Left lobe of liver (tissue), 2 donors: ENCODE measurements at places on chromosomes 1 and 21. TPM values are rescaled to one million over a fixed set of nuclear protein-coding genes. Genes with fewer than 3 reads are reported as not detected.

DNA sequence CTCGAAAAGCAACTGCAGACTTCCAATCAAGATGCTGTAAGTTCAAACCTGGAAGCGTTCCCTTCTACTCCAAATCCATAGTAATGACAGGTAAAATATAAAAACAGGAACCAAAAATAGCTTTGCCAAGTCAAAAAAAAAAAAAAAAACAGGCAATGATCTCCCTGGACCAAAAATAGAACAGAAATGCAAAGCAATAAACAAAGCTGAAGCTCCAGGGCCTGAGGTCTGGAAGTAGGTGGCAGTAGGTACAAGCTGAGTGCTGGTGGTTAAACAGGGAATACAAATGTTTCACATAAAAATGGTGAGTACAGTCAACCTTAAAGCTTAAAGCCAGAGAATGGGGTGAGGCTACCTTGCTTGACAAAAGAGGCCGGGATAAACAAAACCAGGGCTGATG is 610.8 kb downstream of the SMYD3 start:
- DNase-seq = no peak

DNA sequence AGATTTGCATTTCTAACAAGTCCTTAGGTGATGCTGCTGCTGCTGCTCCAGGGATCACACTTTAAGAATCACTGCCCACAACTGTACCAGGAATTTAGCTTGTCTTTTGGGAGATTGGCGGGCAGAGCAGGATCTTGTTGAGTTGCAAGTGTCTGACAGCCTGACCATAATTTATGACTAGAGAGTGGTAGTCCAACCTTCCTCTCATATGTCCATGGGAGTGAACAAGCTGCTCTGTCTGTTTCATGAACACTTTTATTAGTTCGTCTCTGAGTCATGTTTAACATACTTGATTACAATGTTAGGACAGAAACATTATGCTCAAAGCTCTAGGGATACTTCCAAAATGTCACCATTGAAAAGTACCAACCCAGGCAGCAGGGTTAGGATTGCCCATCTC is 169.6 kb downstream of the TGFB2 start:
- DNase-seq = no peak

DNA sequence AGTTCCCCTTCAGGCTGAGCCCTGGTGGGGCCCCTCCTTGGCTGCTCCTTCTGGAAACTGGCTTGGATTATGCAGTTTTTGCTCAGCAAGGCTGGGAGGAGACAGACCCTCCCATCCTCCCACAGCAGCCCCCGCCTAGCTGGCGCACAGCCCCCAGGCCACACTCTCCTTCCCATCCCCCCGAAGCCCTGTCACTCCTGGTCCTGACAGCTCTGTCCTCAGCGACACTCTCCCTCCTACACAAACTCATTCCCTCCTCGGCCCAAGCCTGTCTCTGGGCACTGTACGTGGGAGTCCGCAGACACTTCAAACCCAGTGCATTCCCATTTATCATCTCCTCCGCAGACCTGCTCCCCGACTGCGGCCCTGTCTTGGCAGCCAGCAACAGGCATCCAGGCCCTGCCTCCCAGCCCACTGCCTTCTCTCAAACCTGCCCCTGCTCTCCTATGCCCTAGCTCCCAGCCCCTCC is 25.0 kb upstream of the EPHB2 start:
- DNase-seq = no peak

DNA sequence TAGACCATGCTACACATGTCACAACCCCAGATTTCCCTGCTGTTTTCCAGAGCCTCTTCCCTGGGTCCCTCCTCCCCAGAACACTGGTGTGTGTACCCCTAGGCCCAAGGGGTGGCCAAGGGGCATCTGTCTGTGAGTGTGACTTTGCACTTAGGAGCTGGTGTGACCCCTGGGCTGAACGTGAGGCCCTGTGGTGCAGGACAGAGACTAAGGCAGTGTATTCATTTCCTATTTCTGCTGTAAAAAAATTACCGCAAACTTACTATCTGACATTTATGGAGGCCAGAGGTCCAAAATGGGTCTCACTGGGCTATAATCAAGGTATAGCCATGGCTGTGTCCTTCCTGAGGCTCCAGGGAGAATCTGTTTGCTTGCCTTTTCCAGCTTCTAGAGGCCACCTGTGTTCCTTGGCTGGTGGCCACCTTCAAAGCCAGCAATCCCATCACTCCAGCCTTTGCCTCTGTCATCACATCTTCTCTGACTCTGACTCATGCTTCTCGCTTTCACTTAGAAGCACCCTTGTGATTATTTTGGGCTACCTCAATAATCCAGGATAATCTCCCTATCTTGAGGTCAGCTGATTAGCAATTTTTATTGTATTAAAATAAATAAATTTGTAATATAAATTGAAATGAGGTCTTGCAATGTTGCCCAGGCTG is 24.0 kb upstream of the ELOA start:
- no peak for DNase-seq

DNA sequence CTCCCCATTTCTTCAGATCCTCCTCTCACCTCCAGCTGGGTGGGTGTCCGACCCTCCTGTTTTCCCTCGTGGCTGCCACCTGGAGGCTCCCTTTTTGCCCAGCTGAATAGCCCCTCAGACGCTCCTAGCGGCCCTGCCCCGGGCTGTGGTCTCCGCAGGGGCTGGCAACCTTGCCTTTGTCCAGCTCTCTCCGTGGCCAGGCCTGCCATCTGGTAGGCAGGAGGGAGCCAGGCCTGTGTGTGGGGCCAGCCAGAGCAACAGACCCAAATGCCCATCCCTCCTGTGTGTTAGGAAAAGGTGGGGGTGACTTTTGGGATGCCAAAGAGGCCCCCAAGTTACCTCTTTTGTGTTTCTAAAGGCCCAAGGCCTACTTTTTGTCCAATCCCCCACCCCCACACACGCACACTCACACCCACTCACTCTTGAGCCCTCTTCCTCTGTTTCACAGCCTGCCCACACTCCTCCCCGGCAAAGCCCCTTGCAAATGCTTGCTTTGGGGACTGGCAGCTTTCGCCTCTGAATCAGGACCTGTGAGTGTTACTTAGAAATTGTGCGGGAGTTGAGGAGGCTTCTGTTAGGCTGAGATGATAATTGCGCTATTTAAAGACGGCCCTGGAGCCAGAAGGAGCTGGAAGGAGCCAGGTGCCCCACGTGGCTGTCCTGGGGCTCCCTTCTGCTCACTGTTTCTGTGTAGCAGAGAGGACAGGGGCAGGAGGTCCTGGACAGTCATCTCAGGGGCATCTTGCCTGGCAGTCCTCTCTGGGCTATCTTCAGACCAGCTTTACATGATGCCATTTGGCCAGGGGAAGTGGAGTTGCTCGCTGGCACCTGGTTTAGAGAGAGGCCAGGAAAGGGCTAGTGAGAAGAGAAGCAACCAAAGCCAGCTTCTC is 9.1 kb downstream of the PPFIA4 start:
- DNase-seq = peak; percentile 33

GRCh38 chr1:164667001-164667400 is 108.0 kb downstream of the PBX1 start:
- DNase-seq = no peak

- no peak for DNase-seq
These were observed 6.1 kb upstream of the IGSF8 start for GRCh38 chr1:160104486-160104885.

GRCh38 chr1:207644852-207645634 is at the start of gene CR1L:
CR1L (plus strand) TSS chr1:207645133; CDS start chr1:207645234, 101 bp downstream.
- peak; percentile 68 for DNase-seq

GRCh38 chr1:44327679-44328491 is 27.2 kb downstream of the ERI3 start:
- peak; percentile 88 for DNase-seq

GRCh38 chr1:115237023-115237422 is 101.0 kb downstream of the NGF start:
- DNase-seq = no peak

GRCh38 chr21:14957836-14958235 is 107.0 kb downstream of the NRIP1 start:
- no peak for DNase-seq

DNA sequence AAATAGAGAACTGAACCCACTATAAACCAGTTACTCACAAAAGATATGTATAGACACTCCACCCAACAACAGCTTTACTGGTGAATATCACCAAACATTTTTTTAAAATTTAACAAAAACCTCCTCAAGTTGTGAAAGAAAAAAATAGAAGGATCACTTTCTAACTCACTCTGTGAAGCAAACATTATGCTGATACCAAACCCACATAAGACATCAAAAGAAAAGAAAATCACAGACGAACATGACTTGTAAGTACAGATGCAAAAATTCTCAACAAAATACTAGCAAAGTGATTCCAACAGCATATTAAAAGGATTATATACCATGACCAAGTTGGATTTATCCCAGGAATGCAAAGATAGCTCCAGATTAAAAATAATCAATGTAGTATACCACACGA is 5.3 kb upstream of the KRTAP10-12 start:
- DNase-seq = no peak

- no peak for DNase-seq
These were observed 2.4 kb downstream of the HSPB7 start for GRCh38 chr1:16015491-16015890.

GRCh38 chr1:182972829-182973228 is 19.9 kb upstream of the SHCBP1L start:
- no peak for DNase-seq

DNA sequence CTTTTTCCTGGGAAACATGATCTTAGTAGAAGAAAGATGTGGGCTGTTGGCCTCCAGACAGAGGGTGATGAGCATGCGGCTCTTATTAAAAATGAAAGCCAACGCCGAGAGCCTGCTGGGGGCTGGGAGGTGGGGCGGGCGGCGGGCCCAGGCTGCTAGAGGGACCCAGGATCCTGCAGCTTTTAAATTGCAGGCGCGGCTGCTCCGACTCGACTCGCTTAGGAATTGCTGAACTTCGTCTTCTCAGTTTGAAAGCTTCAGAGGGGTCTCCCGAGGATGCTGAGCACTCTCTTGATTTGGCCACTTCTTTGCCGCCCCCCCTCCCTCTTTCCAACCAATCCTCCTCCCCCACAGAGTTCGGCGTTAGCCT is 1.2 kb downstream of the AGPAT3 start:
- no peak for DNase-seq

- DNase-seq = no peak
These were observed 225.0 kb downstream of the PBX1 start for GRCh38 chr1:164783778-164784555.

DNA sequence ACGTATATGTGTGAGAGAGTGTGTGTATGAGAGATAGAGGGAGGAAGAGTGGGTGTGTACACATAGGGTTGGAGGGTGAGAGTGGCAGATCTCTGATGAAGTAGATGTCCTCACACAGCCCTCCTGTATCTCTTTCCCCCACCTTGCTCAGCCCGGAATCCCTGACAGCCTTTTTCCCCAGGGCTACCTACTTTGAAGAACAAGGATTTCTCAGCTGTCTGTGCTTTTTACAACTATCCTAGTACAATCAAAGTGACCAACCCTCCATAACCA is 29.1 kb upstream of the CADM3 start:
- no peak for DNase-seq

DNA sequence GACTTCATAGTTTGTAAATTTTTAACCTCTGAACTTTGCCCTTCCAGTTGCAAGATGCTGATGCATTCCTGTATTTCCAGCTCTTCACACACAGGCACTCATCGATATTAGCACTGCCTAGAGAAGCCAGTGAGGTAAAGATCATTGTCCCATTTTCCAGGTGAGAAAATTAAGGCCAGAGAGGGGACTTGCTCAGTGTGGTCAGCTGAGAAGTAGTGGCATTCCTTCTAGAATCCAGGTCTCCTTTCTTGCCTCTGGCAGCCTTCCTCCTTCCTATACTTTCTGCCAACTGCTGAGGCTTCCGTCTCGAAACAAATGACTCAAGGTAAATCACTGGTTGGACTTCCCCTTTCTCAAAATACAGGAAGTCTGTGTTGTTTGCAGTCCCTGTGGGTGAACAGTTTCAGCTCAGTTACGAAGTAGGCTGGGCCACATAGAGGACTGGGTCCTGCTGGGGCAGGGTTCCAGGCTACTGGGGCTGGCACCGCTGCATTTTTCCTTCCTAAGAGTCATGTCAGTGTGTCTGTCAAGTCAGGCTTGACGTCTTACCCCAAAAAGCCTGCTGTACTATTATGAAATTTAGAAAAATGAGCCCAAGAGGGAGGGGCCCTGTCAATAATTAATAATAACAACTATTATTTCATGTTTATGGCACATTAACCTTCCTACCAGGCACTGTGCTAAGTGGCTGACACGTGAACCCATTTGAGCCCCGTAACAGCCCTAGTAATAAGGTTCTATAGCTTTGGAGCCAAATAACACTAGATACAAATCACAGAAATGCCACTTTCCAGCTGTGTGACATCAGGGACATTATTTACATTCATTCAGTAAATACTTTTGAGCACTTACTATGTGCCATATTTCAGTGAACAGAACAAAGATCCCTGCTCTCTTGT is 16.6 kb upstream of the RNF19B start:
- DNase-seq = peak; percentile 52

GRCh38 chr1:94884106-94884505 is 42.8 kb downstream of the CNN3 start:
- DNase-seq = no peak

DNA sequence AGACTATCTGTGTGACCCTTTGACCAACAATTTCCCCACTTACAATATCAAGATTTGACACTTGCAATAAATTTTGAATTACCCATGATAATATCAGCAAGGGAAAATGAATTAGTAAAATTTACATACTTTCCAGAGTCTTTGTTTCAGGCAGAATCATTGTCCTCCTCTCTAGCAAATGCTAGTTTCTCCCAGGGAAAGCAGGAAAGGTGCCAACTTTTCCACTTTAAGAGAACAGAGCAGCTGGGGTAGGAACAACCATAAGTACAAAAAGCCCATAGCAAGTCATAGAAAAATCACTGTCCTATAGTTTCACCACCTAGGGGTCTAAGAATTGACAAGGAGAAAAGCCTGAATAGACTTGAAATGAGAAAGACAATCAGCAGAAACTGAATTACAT is 67.1 kb upstream of the GUCA2B start:
- no peak for DNase-seq

DNA sequence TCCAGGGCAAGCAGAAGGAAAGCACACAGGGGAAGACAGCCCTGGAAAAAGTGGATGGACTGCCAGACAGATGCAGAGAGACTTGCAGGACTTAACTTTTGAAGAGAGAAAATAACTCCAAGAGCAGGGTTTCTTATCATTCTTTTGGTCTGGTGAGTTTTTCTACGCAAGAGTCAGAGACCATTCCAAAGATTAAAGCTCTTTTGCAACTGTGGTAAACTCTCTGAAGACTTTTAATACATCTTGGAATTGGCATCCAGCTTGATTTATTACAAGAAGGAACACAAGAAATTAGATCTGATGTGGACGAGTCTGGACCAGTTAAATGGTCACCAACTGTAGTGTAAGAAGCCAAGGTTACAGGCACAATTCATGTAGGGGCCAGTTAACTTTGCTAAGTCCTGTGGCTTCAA is 153.4 kb downstream of the SIPA1L2 start:
- no peak for DNase-seq

DNA sequence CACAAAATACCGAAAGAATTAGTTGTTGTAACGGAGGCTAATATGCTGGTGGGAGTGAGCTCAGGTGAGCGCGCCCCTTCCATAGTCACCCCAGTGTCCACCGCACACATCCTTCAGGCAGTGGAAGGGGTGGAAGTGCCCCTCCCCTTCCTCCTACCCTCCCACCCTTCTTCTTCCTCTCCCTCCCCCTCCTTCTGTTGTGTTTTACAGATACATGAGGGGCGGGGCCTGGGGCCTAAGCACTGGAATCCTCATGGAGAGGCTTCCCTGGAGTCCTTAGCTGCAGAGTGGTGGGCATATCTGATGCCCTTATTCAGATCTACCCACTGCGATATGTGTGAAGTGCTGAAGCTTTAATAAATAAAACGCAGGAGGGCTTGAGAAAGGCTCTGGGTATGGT is 10.3 kb upstream of the ADARB1 start:
- DNase-seq = no peak

The PPCS gene
- 45.7 TPM for total RNA-seq

The NEXN gene
- 0.68 TPM for total RNA-seq

The RIIAD1 gene
- total RNA-seq = not detected

The CELA2A gene
- 0.91 TPM for total RNA-seq

The LCE3D gene
- total RNA-seq = not detected

The CDKN2C gene
- 2.2 TPM for total RNA-seq
